ENCODE measurements at places on chromosomes 6 and 20. TPM values are rescaled to one million over a fixed set of nuclear protein-coding genes. Genes with fewer than 3 reads are reported as not detected.

Gene MLN
- not detected for total RNA-seq

Gene IP6K3
- total RNA-seq: under 0.01 TPM

Gene AGER
- total RNA-seq: 0.58 TPM

Gene CLPSL2
- total RNA-seq: not detected

Gene OR2J3
- not detected for total RNA-seq

Gene ARMH2
- not detected for total RNA-seq

Gene IL20RA
- total RNA-seq: 0.28 TPM

Gene TREML1
- not detected for total RNA-seq

Gene SLA2
- under 0.01 TPM for total RNA-seq

Gene CCN5
- under 0.01 TPM for total RNA-seq

Gene NOL7
- 104 TPM for total RNA-seq

Gene ECHDC1
- total RNA-seq: 82.8 TPM

Gene SAMHD1
- 22.8 TPM for total RNA-seq

Gene CDSN
- not detected for total RNA-seq

Gene DNAH8
- under 0.01 TPM for total RNA-seq

Gene TBXT
- total RNA-seq: not detected

Gene FUT9
- not detected for total RNA-seq

Gene CLVS2
- not detected for total RNA-seq

Gene SAPCD1
- 0.85 TPM for total RNA-seq

Gene TIAM2
- total RNA-seq: 3.5 TPM

Gene MARCKS
- 119 TPM for total RNA-seq

Gene ANKEF1
- total RNA-seq: 0.96 TPM

Gene PDE10A
- 32.4 TPM for total RNA-seq

Gene ISM1
- total RNA-seq: not detected

Gene ENPP3
- under 0.01 TPM for total RNA-seq

Gene ZNF334
- total RNA-seq: 2.5 TPM

Gene SIRPG
- not detected for total RNA-seq

Gene ARFGAP1
- total RNA-seq: 71.6 TPM

Gene RCAN2
- total RNA-seq: 0.85 TPM

Gene SUN5
- not detected for total RNA-seq

Gene JPH2
- 0.96 TPM for total RNA-seq

Gene DZANK1
- total RNA-seq: 0.56 TPM

Gene TSHZ2
- total RNA-seq: 1.4 TPM

Gene PMEPA1
- 1.5 TPM for total RNA-seq

Gene MOXD1
- total RNA-seq: 135 TPM

Gene TAAR2
- not detected for total RNA-seq

Gene SAMD5
- total RNA-seq: under 0.01 TPM

Gene MPIG6B
- 0.28 TPM for total RNA-seq

Gene STMND1
- total RNA-seq: not detected

Gene PDYN
- total RNA-seq: not detected

Gene ELOVL5
- 76.1 TPM for total RNA-seq

Data from regular cardiac myocyte (primary cell).